ENCODE measurements at places on chromosomes 3 and 15.

GRCh38 chr3:7112523-7113056 is 251.7 kb downstream of the GRM7 start:
- DNase-seq = no peak

- DNase-seq = no peak
Measured at GRCh38 chr3:26621906-26622620, 509 bp upstream of the LRRC3B start.

DNA sequence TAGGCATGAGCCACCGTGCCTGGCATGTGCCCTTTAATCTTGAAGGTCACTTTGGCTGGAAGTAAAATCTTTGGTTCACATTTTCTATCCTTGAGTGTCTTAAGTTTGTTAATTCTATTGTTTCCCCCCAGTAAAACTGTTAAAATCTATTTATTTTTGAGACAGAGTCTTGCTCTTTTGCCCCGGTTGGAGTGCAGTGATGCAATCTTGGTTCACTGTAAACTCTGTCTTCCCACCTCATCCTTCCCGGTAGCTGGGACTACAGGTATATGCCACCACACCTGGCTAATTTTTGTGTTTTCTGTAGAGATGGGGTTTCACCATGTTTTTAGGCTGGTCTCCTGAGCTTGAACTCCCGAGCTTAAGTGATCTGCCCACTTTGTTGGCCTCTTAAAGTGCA is 7.7 kb downstream of the PPP4R2 start:
- DNase-seq = no peak

- DNase-seq = no peak
Measured at GRCh38 chr3:136883967-136884720, 22.1 kb downstream of the NCK1 start.

- no peak for DNase-seq
Measured at GRCh38 chr15:83398626-83399025, 48.5 kb upstream of the SH3GL3 start.

DNA sequence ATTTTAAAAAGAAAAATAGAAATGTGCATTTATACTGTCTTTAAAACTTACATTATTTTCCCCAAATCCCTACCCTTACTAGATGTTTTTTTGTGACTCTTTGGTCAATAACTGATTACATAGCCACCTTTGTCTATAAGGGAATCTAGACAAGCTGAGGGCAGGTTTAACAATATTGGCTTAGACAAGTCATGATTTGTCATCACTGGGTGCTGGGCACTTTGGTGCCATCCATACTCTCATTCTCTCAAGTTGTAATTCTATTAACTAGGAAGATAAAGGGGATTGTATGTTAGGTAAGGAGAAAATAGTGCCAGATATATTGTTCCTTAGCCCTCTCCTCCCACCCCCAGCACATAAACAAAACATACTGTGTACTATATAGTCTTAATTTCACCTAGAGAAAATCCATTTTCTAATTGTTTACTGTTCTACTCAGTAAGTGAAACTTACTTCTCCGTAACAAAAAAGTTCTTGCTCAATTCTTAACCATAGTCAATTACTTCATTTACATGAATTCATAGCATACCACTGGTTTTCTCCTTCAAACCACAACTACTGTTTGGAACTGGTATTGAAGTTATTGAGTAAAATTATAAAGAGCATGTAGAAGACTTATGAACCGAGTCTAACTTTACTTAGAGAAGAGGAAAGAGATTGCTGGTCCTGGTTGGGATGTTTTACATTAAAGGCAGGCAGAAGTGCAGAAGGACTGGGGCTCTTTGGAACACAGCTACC is 877.1 kb downstream of the PDCD6IP start:
- no peak for DNase-seq

DNA sequence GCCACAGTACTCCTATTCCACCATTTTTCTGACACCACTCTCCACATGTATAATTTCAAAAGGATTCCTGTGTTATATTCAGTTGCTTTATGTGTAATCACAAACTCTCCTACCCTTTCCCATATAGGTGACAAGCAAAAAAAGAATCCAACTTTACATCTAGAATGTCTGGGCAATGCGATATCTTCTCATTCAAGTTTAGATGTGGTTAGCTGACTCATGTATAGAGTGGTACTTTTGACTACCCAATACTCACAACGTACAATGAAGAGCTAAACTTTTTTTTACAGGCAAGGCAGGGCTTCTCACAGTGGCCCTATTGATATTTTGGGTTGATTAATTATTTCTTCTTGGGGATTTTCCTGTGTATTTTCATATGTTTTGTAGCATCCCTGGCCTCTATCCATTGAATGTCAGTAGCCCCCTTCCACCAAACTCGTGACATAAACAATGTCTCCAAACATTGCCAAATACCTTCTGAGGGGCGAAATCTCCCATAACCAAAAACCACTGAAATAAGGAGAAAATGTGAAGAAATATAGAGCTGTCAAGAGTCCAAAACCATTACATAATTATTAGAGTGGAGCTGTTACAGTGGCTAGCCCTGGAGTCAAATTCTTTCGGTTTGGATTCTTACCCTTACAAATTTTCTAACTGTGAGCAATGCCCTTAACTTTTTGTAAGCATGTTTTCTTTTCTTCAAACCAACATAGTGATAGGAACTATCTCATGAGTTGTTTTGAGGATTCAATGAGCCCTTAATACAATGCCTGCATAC is 342.6 kb downstream of the NSUN3 start:
- DNase-seq = no peak

GRCh38 chr3:15645246-15645645 is 43.7 kb downstream of the BTD start:
- no peak for DNase-seq

GRCh38 chr3:133570937-133571320 is 2.6 kb upstream of the CDV3 start:
- no peak for DNase-seq

DNA sequence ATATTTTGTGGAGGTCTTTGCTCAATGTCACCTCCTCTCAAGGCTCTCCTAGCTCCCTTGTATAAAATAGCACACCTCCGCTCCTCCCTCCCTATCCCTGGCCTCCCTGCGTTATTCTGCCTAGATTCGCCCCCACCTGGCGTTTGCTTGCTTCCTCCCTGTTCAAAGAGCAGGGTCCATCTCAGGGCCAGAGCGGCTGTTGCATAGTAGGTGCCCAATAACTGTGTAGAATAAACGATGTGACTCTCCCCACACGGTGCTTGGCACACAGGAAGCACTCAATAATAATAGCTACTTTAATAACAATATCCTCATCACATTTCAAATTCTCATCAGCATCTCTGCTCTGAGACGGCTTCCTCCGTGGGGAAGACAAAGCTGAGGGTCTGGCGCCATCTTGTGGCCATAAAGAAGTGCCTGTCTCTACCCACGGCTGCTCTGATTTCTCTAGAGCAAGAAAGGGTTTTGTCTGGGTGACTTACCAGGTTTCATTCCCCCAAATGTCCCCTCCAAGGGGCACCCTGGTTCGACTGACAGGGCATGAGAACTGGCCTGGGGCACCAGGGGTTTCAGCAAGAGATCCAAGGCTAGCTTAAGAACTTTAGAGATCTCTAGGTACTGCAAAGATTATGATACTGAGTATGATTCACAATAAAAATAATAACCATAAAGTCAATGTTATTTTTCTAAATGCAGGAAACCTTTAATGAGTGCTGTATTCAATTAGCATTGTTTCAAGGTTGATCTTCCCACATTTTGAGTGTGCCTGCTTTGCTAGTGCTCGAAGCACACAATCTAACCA is 16.1 kb downstream of the CD276 start:
- peak; percentile 69 for DNase-seq

DNA sequence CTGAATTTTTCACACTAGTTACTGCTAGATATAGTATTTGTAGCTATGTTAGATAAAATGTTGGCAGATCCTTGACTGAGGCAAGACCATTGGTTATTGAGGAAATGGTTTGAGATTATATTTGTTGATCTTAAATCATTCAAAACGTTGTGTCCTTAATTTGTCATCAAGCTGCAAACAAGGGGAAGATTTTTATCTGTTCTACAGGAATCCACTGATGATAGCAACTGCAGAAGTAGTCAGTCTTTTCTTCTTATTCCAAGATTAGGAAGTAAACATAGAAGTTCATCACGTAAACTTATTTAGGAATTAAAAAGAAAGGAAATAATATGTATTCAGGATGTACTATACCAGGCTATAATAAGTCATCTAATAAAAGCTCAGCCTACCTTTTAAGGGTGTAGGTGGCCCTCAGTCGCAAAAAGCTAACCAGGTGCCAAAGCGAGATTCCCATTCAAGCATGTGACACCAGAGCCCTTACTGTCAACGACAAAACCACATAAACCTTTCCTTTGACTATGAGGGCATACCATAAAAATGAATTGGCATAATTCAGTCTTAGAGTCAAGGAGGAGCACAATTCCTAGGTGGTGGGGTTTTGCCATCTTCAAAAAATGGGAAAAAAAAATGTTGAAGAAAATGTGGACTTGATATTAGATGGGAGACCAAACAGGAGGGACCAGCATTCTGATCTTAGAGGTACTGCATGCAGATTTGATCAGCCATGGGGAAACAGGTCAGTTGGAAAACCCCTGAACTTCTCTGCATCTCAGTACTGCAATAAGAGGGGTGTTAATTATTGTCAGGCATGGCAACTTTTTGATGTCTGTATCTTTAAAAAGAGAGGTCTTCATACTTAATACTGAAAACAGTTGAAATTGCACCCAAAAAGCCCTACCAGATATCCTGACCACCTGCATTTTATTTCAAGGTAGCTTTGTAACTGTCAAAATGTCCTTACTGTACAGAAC is 212.5 kb upstream of the UBE2E1 start:
- no peak for DNase-seq

GRCh38 chr3:195186041-195186709 is 84.8 kb downstream of the XXYLT1 start:
- no peak for DNase-seq

DNA sequence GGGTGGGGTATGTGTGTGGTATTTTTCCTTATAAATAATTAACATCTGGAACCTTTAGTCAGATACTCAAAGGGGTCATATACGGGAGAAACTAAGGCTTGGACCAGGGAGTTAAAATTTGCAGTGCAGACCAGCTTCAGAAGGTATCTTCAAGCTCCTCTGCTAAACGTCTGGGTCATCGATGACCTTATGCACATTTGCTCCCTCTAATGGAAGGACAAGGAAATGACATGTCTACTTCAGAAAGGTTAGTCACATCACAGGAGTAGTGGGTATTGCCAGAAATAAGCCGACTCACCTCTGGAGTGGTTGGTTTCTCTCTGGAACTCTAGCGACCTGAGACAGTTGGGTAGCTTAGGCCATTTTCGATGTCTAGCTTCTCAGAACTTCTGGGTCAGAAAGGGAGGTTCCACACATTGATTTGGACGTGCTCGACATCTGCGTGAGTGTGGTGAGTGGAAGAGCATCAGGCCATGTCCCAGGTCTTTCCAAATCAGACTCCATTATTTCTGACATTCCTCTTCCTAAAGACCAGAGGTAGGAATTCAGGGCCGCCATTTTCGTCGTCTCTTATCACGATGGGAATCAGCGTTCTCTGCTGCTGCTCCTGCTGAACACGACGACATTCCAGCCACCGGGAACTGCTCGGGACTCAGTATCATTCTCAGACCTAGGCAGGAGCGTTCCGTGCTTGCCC is 31.8 kb upstream of the RASA2 start:
- peak; percentile 31 for DNase-seq

DNA sequence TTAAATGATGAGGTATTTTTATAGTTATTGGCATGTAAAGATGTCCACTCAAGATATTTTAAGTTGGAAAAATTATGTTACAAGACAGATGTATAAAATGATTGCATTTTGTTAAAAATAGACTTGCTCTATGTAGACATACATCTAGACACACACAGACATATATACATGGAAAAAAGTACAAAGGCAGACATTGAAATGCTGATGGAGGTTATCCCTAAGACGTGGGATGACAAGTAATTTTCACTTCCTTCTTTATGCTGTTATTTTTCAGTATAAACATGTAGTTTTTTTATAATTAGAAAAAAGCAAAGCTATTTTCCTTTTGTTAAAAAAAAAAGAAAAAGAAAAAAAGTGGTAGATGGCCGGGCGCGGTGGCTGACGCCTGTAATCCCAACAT is 7.2 kb downstream of the HOMER2 start:
- no peak for DNase-seq

- no peak for DNase-seq
Measured at GRCh38 chr3:157355276-157355675, 81.4 kb upstream of the PTX3 start.

DNA sequence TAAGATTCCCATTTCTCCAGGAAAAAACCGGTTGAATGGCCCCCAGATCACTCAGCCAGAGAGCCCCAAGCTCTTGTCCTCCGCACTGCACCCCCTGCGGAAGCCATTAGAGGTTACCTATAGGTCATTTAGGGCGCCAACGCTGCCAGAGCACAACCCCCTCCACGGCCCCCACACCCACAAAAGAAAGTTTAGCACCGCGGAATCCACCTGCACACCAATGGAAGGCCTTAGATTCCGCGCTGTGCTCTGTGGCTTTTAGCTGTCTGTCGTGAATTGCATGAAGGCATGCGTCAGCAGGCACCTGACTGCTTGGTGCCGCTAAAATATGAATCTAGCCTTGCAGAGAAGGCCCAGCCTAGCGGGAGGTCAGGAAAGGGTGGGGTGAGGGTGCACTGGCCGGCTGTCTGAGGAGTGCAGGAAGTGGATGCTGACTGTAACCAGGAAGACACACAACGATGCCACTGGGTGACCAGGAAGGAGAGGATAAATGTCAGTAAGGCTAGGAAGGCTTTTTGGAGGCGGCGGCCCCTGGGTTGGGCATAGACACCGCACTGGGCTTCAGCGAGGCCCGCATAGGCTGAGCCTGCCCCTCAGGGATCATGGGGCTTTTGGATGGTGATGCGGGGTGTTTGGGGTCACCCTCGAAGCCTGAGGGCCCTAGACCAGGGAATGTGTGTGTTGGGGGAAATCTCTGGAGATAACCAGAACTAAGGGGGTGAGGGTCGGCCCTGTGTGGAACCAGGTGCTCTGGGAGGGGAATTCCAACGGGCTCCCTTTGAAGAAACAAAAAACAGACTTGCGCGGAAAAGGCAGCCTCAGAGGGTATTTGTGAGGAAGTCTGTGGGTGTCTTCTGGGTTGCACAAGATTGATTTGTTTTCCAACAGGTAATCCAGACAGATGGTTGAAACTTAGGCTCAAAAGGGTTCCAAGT is 976 bp upstream of the NUP210 start:
- DNase-seq = peak; percentile 86

DNA sequence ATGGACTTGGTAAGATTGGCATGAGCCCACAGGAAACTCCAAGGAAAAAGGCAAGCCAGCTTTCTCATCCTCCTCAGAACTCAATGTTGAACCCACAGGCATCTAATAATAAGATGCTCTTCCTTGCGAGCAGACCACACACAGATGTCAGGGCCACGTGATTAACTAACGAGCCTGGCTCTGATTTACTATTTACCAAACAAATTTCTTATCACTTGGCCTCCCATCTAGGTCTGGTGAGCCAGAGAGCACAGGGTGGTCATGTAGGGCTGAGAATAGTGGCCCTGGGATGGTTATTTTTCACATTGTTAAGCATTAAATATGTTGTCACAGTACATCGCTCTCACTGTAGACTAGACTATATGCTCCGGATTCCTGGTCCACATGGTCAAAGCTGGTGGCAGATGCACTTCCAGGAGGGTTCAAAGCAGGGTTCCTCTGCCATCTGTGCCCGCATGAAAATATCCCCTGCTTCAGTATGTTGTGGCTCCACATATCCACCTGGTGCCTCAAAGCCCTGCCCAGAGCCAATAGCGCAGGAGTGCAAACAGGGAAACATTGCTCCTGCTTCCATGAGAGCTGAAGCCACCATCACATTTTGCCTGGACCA is 472.5 kb upstream of the WNT5A start:
- no peak for DNase-seq

- DNase-seq = no peak
Measured at GRCh38 chr15:96515371-96515770, 184.9 kb downstream of the NR2F2 start.

- no peak for DNase-seq
Measured at GRCh38 chr3:187205683-187206082, 8.4 kb downstream of the RTP1 start.
